ENCODE measurements at places on chromosomes 7 and 10. TPM values are rescaled to one million over a fixed set of nuclear protein-coding genes. Genes with fewer than 3 reads are reported as not detected.

The OR9A2 gene
- total RNA-seq, result not detected

The ENTPD1 gene
- 0.86 TPM for total RNA-seq

- DNase-seq, result no peak
Observed at GRCh38 chr10:20166096-20166675, 350.0 kb downstream of the PLXDC2 start.

- DNase-seq, result peak; percentile 56
Observed at GRCh38 chr7:112869111-112869774, 79.0 kb upstream of the TMEM168 start.

DNA sequence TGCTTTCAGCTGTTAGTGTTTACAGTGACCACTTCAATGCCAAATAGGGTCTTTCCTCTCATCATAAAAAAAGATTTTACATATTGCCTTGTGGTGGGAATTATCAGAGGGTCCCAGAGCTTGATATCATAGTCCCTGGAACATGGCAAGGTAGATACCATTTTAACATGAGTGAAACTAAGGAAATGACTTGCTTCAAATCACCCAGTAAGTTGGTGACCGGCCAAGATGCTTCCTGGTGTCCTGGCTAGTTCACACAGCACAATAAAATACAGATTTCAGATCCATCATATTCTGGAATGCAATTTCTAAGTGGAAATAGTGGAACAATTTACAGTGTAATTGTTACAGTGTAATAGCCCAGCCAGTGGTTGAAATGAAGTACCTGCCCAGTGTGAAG lies 36.6 kb downstream of the CNNM1 start:
- no peak for DNase-seq

Measured in fibroblast of villous mesenchyme (primary cell).